ENCODE measurements at places on chromosomes 6 and 20. TPM values are rescaled to one million over a fixed set of nuclear protein-coding genes. Genes with fewer than 3 reads are reported as not detected.

RNASET2 gene
- total RNA-seq = 99.2 TPM

BTN1A1 gene
- total RNA-seq = not detected

SIRPA gene
- total RNA-seq = 0.40 TPM

SERPINB1 gene
- 46.5 TPM for total RNA-seq

STMND1 gene
- not detected for total RNA-seq

POPDC3 gene
- 4.0 TPM for total RNA-seq

DNA sequence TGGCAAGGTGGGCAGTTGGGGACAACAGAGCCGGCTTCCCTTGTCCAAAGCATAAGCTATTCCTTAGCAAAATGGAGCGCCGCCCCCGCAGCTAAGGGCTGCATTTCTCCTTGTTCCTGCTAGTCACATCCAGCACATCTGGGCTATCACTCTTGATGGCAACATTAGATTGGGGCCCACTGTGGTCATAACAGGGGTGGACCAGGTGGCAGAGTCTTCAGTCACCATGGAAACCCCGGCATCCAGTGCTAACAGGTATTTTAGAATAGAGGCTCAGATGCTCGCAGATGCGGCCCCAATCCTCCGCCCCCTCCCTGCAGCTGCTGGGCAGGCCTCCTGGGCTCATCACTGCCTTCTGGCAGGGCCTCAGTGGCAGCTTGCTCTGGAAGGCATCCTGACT, 168.2 kb upstream of the PROKR2 start:
- H3K36me3 ChIP-seq = no peaks in the 10 kb centered on the region
- no peak for DNase-seq
- H3K4me3 ChIP-seq = no peak overlapping the region
- no peak overlapping the region for H3K27ac ChIP-seq
- H3K4me1 ChIP-seq = no peaks in the 10 kb centered on the region

DNA sequence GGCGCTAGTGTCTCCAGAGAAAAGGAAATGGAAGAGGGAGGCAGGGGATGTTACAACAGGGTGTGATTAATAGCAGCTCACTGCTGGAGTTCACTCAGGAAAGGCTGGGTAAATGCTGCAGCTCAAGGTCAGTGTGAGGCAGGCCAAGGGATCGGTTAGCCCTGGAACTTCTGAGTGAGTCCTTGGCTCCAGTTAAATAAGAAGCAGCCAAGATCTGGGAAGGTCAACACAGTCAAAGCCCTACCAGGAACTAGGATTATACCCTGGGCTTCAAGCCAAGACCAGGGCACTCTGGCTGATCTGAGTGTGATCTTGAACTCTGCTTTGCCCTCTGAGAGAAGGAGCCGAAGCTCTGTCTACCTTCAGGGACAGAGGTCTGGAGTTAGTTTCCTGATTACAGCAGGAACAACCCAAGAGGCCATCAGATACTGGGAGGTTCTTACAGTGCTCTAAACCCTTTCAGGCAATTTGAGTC, 44.3 kb downstream of the TPD52L1 start:
- H3K36me3 ChIP-seq = no peaks in the 10 kb centered on the region
- no peak for DNase-seq
- H3K27ac ChIP-seq = peak overlapping the region; percentile 66

DNA sequence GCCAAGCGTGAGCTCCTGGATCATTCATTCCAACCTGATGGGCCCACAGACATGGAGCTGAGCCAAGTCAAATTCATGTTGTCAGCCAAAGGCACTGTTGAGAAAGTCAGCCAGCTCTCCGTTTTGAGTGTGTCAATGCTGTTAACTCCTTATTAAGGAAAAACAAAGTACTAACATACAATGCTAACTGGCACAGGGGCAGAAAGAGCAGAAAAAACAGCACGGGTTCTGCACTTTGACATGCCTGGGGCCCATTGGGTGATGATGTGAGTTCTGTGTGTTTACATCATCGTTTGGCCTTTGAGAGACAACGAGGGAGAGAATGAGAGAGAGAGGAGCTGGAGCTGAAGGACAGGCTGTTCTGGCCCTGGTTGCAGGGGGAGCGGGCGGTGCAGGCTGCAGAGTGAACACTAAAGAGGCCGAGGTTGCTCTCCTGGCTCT, 85.9 kb downstream of the SMOC2 start:
- no peak overlapping the region for H3K4me3 ChIP-seq
- DNase-seq = no peak
- H3K36me3 ChIP-seq = no peaks in the 10 kb centered on the region
- peaks cover 21% of the 10 kb centered on the region for H3K27me3 ChIP-seq
- H3K27ac ChIP-seq = no peak overlapping the region

DNA sequence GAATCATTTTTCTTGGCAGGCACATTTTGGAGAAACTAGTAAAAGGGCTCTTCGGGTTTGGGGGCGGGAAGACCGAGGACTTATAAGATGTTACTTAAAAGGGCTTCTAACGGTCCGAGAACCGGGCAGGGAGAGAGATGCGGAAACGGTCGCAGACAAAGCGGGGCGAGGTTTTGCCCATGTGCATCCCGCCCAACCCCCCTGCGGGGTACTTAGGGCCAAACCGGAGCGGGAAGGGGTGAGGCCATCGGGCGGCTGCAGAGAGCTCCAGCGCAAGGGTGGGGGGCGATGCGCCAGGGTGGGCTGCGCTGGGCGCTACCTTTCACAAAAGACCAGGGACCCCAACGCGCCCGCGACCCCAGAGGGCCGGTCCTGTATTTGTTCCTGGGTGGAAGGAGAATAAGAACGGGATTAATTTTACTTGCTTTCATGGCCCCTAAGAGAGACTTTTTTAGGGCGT, 616 bp downstream of the TUBB start:
- H3K36me3 ChIP-seq = peaks cover 44% of the 10 kb centered on the region
- H3K4me1 ChIP-seq = peaks cover 21% of the 10 kb centered on the region
- DNase-seq = peak; percentile 89
- peak overlapping the region; percentile 91 for H3K27ac ChIP-seq
- H3K27me3 ChIP-seq = no peaks in the 10 kb centered on the region
- H3K4me3 ChIP-seq = peak overlapping the region; percentile 89

- H3K4me3 ChIP-seq = no peak overlapping the region
- no peaks in the 10 kb centered on the region for H3K36me3 ChIP-seq
- no peak for DNase-seq
- H3K27me3 ChIP-seq = no peaks in the 10 kb centered on the region
- H3K4me1 ChIP-seq = peaks cover 22% of the 10 kb centered on the region
Measured at GRCh38 chr6:156773476-156773875, 3.7 kb upstream of the ARID1B start.

DNA sequence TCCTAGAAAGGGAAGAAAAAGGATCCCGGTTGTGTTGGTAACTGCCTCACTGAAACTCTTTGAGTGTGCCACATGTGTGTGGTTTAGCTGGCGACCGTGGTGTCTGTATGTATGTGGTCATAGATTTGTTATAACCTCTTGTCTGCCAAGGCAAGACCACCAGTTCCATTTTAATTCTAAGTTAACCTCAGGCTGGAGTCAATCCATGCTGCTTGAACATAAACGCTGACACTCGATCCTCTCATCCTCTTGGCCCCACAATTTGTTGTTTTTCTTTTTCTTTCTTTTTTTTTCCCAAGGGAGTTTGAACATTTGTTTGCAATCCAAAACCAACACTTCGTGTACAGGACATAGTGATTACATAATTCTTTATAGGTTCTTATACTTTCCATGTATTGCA, 318.9 kb upstream of the JAG1 start:
- no peak for DNase-seq
- no peak overlapping the region for H3K4me3 ChIP-seq
- no peak overlapping the region for H3K27ac ChIP-seq
- H3K27me3 ChIP-seq = no peaks in the 10 kb centered on the region

DNA sequence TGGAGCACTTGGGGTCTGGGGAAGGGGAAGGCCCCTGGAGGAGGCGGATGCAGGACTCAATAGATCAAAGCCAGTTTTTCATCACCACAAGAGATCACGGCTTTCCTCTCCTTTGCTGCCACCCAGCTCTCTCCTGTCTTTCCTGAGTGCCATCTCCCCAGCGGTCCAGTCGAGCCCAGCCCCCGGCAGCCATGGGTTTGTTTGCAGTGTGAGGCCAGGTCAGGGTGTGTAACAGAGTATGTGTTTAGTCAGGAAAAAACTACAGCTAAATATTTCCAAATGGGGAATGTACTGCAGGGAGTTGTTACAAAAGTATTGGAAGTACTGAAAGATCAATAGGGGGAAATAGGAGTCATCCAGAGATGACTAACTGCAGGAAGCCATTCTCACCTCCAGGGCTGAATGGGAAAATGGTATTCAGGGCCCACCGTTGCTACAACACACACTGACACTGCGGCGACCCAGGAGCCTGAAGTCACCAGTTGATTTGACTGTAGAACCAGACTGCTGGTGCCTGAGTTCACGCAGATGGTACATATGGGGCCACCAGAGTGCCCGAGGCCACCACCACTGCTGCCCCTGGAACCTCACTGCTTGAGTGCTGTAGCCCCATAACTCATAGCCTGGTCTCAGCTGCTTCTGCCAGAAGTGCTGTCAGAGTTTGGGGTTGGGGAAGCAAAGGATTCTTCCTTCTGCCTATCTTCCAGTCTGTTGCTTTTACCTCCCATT, 23.6 kb upstream of the FANCE start:
- peaks cover 5% of the 10 kb centered on the region for H3K36me3 ChIP-seq
- H3K4me1 ChIP-seq = peaks cover 11% of the 10 kb centered on the region
- no peaks in the 10 kb centered on the region for H3K27me3 ChIP-seq
- H3K4me3 ChIP-seq = no peak overlapping the region

DNA sequence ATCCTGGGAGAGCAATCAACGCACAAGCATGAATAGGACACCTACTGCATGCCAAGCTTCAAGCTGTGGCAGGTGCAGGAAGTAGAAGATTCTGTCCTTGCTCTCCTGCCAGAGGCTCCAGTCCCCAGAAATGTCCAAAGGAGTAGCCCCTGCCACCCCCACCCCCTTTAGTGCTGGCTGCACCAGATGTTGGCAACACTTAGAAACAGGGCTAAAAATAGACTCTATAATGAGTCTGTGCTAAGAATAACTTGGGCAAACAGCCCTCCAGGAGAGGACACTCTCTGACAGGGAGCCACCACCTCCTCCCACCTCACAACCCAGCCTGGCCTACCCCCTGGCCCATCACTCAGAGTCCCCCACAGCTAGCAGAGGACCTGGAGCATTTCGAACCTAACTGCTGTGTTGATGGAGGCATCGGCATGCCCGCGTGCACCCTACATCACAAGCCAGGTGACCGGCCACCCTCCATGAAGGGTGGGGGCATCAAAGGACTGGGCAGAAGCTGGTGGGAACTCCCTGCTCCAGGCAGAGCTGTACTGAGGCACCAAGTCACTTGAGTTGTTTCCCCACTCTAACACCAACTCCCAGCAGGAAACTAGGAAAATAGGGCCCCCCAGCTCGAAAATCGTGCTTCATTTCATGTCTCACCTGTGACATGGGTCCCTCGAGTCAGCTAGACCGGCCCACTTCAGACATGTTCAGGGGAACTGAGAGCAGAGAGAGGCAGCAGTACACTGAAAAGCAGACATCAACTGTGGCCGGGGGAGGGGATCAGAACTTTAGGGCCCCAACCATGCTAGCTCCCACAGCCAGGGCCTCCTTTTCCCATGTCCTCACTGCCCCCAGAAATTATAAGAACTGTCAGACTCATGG, 18.7 kb downstream of the TFEB start:
- no peak overlapping the region for H3K4me3 ChIP-seq
- no peak overlapping the region for H3K27ac ChIP-seq
- no peaks in the 10 kb centered on the region for H3K36me3 ChIP-seq
- peaks cover 2% of the 10 kb centered on the region for H3K27me3 ChIP-seq
- H3K4me1 ChIP-seq = no peaks in the 10 kb centered on the region

DNA sequence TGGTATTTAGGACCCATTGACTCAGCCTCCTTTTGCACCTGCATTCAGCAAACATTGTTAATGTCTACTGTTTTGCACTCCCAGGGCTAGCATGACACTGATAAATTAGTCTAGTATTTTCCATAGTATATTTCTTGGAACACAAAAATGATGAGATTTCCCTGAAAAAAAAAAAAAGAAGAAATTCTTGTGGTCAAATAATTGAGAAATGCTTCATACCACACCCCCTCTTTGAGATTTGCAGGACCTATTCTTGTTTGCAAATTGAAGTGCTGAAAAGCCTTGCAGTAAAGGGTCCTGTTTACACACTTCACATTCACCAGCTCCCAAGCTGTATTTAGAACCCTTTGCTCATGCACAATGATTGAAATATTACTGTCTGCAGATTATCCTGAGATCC, 36.3 kb upstream of the CLIC5 start:
- no peaks in the 10 kb centered on the region for H3K36me3 ChIP-seq
- H3K4me3 ChIP-seq = no peak overlapping the region
- DNase-seq = no peak

- no peaks in the 10 kb centered on the region for H3K27me3 ChIP-seq
- H3K36me3 ChIP-seq = no peaks in the 10 kb centered on the region
- no peak overlapping the region for H3K27ac ChIP-seq
Measured at GRCh38 chr6:109224107-109224875, 129.0 kb downstream of the CEP57L1 start.

GRCh38 chr6:134405386-134406087, 87.6 kb upstream of the SGK1 start:
- H3K27me3 ChIP-seq = 0 out of 2 replicates have a peak, but pooled peaks cover 4% of the 10 kb centered on the region
- no peak overlapping the region for H3K27ac ChIP-seq
- no peak for DNase-seq
- H3K36me3 ChIP-seq = no peaks in the 10 kb centered on the region
- H3K4me3 ChIP-seq = no peak overlapping the region
- H3K4me1 ChIP-seq = no peaks in the 10 kb centered on the region

GRCh38 chr6:36353411-36353915, 16.8 kb upstream of the BNIP5 start:
- no peak for DNase-seq
- H3K27ac ChIP-seq = no peak overlapping the region
- H3K27me3 ChIP-seq = no peaks in the 10 kb centered on the region
- no peak overlapping the region for H3K4me3 ChIP-seq

DNA sequence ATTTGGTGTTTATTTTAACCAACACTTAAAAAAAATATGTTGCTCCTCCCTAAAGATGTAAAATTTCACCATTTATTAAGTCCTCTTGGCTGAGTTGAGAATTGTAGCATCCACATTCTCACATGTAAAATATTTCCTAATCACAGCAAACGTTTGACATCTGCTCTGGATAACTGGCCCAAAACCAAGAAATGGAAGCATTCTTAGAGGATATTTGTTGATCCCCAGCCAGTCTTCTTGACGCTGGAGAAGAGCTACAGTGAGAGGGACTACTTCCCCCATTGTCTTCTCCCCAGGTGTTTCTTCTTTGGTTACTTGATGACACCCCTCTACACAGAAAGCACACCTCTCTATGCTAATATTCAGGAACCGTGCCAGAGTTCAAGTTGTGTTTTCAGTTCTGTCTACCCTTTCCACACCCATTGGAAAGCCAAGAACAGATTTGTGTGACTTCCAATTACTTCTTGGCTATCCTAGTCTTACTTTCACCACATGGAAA, 454.5 kb upstream of the JAG1 start:
- no peaks in the 10 kb centered on the region for H3K36me3 ChIP-seq
- DNase-seq = no peak
- H3K4me3 ChIP-seq = no peak overlapping the region

DNA sequence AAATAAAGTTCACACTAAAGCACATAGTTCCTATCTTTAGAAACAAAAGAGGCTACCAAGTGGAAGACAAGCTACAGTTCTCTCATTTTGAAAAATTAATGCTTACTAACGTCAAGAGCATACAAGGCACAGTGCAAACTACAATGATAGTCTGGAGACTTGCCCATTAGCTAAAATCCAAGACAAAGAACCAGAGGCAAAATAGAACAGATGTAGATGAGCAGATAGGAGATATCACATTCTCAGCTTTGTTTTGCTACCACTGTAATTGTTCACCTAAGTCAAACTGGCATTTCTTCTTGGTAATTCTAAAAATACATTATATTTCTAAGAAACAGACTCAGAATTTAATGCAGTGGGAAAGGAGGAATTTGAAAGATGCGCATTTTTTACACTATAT, 5.2 kb downstream of the TMEM30A start:
- H3K4me1 ChIP-seq = peaks cover 25% of the 10 kb centered on the region
- H3K4me3 ChIP-seq = no peak overlapping the region
- H3K27me3 ChIP-seq = no peaks in the 10 kb centered on the region
- DNase-seq = no peak
- peaks cover 11% of the 10 kb centered on the region for H3K36me3 ChIP-seq
- peak overlapping the region; percentile 19 for H3K27ac ChIP-seq
